ENCODE measurements at places on chromosomes 1 and 21.

GRCh38 chr1:115677182-115677555 lies 35.4 kb downstream of the VANGL1 start:
- no peak for DNase-seq

DNA sequence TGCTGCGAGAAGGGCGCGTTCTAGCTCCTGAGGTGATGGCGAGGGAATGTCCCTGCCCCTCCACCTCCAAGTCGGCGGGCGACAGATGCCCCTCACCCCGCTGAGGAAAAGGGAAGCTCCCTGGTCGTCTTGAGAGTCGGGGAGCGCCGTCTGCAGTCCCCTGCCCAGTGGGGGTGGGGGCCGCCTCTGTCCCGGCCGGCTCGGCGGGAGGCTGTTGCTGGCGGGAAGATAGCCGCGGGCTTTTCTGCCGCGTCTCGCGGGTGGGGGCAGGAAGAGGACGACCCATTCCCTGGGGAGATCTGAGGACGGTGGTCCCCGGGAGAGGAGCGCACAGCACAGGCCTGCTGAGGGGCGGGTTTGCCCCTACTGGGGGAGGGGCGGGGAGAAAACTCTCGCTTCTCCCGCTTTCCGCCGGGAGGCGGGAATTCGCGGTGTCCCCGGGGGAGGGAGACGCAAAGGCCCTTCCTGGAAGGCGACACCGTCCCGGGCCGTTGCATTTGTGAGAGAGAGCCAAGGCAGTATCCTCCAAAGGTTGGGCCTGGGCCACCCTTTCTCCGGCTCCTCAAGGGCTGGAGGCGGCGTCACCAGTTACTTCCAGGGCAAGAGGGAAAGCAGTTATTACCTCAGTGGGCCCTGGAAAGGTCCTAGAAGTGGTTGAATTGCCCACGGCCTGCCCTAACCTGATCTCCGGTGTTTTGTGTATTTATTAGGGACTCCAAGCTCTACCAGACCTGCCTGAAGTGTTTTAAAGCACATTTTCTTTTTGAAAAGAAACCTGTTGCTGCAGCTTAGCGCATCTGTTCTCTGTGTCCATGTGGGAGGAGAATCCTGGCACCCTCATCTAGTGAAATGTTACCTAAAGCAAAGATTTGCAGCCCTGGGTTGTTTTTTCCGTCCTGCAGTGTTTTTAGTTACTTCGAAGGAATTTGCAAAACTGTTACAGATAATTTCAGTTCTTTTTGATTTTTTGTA lies 648 bp downstream of the S100PBP start:
- peak; percentile 74 for DNase-seq

DNA sequence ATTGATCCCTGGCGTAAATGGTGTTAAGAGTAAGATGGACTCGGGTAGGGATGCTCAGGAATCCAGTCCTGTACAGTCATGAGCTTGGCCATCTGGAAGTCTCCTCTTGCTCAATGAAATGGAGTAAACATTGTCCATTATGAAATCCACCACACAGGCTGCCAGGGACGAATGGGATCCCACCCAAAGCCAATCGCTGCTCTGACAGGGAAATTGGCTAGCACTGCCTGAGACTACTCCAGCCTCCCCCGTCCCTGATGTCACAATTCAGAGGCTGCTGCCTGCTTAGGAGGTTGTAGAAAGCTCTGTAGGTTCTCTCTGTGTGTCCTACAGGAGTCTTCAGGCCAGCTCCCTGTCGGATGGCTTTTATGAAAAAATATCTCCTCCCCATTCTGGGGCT lies at the start of gene HSD11B1:
Gene HSD11B1 (plus strand): TSS at position 263 of the 400 bp plus-strand sequence. CDS start 97 bp downstream, at position 360.
- no peak for DNase-seq

GRCh38 chr1:187928696-187929095 lies 1099.9 kb downstream of the PLA2G4A start:
- DNase-seq: no peak

DNA sequence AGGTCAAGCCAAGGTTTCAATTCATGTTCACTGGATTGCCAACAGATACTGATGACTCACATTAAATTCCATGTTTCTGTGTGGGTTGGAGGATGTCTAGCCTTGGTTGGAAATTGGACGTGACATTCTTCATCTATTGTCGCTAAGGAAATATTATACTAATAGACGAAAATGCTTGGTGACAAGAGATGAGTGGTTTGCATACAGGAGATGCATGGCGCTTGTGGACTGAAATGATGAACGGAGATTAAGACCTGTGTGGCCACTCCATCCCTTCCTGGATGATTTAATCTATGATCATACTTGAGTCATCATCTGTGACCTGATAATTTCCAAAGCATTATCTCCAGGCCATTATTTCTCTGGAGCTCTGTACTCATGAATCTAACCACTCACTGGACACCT lies 97.0 kb upstream of the CD34 start:
- no peak for DNase-seq

DNA sequence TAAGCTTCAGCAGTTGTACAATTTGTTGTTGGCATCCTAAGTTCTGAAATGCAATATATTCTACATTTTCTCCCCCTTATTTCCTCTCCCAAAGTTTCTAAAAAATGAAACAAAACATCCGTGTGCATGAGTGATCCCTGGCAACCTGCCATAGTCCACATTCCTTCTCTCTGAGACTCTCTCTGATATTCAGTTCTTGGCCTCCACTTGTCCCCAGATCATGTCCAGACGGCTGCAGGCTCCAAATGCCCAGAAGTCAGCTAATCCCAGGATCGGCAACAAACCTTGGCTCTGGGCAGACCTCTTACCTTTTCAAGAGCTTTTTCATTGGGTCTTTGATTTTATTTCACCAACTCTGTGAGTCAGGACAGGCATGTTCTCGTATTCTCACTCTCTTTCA lies 187.8 kb downstream of the ETS2 start:
- peak; percentile 89 for DNase-seq

GRCh38 chr1:59342801-59343575 lies 46.1 kb downstream of the FGGY start:
- DNase-seq: no peak

DNA sequence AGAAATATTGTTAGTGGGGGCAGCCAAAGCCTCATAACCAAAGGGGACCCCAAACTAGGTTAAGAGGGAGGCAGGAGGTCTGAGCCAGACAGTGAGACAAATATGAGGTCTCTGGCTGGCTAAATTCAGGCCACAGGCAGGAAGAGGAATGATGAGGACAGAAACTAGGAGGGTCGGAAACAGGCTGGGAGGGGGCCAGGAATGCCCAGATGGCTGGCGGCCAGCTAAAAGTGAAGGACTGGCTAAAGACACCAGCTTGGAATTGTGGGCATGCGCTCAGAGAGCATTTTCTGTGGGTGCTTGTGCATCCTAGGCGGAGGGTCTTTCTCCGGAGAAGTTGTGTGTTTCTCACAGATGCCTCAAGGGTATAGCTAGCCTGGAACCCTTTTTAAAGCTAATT lies 77.0 kb downstream of the PGM1 start:
- DNase-seq: no peak

DNA sequence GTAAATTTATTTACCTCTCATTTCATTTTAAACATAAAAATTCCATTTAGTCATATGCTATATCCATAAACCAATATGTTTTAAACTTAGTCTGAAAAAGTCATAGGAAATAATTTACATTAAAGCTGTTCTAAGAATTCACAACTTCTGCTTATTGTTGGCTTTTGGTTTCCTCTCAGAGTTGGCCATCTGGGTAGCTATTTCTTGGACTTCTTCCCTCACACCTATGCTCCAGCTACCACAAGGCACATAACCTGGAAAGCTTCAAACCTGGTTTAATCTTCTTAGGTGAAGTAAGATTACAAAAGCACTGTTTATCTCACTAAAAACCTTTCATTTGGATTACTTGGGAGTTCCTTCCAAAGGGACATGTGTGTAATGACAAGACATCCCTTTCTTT lies 29.8 kb downstream of the RBM11 start:
- no peak for DNase-seq

DNA sequence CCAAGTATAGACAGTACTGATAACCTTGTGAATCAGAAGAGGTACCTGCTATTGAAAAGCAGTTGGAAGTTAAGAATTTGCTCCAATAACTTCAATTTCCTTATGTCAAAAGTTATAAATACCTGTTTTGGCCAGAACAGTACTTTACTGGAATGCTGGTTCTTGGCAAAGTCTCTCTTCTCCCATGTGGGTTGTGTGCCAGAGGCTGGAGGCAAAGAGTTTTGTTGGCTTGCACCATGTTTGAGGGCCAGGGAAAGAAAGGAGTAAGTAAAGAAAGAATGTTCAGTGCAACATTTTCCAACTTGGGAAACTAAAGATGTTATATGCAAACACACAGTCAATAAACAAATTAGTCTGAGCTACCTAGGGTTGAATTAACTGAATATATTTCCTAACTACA lies 67.0 kb upstream of the DYNLT5 start:
- DNase-seq: no peak

- DNase-seq: no peak
Observed at GRCh38 chr1:11078631-11079030, 18.8 kb upstream of the SRM start.

- peak; percentile 85 for DNase-seq
Observed at GRCh38 chr1:229117664-229118300, 153.1 kb upstream of the RAB4A start.

GRCh38 chr1:64775113-64775512 lies 30.2 kb downstream of the RAVER2 start:
- DNase-seq: no peak

DNA sequence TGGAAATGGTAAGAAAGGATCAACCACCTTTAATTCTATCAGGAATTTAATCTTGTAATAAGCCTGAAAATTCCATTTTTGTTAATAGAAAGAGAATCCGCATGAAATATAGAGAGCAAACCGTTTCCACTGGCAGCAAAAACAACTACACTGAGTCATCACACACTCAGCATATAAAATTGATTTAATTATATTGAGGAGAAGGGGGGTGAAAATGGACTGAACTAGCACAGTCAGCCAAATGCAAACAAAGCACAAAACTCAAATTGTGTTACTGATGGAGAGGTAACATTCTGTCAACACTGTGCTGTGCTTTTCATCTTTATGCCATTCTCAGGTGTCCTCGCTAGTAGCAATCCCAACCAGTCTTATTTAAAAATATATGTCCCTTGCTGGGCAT lies 1583.9 kb downstream of the MRPL39 start:
- no peak for DNase-seq

GRCh38 chr1:207897188-207897587 lies 13.7 kb downstream of the CD34 start:
- DNase-seq: no peak

GRCh38 chr1:54272134-54272533 lies 72.2 kb downstream of the MRPL37 start:
- no peak for DNase-seq

- no peak for DNase-seq
Observed at GRCh38 chr21:18819507-18819906, 415.9 kb upstream of the TMPRSS15 start.

GRCh38 chr1:204684571-204685235 lies 835 bp downstream of the LRRN2 start:
- no peak for DNase-seq

GRCh38 chr1:227841096-227841495 lies 25.6 kb downstream of the PRSS38 start:
- DNase-seq: no peak

DNA sequence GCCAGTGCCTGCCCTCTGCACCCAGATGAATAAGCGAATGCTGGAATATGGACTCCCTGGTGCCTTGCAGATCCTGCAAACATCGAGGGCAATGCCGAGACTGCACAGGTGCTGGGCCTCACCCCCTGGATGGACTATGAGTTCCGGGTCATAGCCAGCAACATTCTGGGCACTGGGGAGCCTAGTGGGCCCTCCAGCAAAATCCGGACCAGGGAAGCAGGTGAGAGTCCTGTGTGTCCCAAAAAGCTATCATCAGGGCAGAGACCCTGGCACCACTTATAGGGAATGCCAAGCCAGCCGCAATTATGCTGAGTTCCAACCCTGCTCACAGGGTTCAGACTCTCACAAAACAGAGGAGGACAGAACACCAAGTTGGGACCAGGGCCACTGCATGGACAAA lies 17.2 kb downstream of the TMEM81 start:
- no peak for DNase-seq

- DNase-seq: no peak
Observed at GRCh38 chr1:175714350-175714749, 29.0 kb downstream of the TNR start.

DNA sequence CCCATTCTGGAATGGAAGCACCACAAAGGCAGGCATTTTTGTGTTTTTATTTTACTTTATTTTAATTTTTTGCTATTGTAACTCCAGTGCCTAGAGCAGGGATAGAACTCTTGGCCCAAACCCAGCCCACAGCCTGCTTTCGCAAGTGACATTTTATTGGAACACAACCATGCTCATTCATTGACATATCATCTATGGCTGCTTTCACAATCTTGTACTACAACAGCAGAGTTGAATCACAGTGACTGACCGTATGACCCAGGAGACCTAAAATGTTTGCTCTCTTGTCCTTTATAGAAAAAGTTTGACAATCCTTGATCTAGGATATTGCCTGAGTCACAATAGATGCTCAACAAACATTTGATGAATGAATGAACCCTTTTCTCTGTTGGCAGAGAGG lies 83.9 kb upstream of the ATP1A1 start:
- DNase-seq: peak; percentile 65

Data from prostate gland (tissue), 2 donors.